WTC11 (cell line): ENCODE measurements at places on chromosomes 1 and 21.

DNA sequence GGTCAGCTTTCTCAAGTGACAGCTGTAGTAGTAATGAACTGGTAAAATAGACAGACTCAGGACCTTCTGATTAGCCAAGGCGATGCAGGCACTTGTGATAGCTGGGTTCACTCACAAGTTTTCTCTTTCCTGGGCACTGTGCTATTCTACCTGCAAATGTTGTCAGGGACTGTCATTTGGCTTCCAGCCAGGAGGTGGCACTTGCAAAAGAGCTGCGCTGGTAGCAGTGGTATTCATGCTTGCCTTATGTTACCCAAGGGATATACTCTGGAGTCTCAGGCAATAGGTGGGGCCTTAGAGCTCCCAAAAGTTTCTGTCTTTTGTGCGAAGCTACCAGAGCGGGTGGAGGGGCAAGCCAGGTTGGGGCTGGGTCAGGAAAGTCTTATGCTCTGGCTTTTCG is 23.5 kb downstream of the IFI44 start:
- DNase-seq, result peak; percentile 62

GRCh38 chr1:214380986-214381695 is 100.2 kb downstream of the SMYD2 start:
- DNase-seq, result no peak

- no peak for DNase-seq
Observed at GRCh38 chr1:212271234-212271633, 14.0 kb upstream of the PPP2R5A start.

GRCh38 chr1:85608851-85609250 is 28.3 kb downstream of the CCN1 start:
- no peak for DNase-seq

DNA sequence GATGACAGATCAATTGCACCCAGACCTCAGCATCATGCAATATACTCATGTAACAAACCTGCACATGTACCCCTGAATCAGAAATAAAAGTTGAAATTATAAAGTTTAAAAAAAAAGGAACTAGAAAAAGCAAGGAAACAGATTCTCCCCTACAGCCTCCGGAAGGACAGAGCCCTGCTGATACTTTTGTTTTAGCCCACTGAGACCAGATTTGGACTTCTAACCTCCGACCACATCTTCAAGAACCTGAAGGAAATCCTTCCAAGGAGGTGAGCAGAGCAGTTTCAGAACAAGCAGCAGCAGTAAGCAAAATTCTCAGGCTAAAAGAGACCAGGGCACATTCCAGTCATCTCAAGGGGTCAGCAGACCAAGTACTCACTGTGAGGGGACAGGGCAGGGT is 54.5 kb downstream of the TM2D1 start:
- DNase-seq, result no peak

DNA sequence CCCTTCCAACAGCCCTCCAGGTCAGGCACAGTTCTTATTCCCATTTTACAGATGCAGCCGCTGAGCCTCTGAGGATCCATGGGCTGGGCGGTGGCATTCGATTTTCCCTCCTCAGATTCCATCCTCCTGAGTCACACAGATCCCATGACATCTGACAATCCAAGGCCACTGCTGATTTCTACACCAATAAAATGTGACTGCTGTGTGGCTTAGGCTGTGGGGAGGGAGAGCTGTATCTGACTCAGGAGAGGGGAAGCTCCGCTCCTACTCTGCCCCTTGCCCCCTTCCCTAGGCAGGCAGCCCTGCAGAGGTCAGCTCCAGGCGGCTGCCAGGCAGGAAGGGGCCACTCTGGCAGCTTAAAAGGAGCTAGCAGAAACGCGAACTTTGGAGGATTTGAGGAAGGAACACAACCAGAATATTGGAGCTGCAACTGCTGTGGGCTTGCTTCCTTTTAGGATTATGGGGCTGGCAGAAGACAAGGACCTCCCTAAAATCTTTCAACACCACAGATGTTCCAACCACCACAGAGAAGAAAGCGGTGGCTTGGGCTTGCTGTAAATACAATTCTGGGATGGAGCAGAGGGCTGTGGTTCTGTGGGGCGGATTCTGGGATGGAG is 50.0 kb downstream of the MRPL37 start:
- DNase-seq, result no peak

DNA sequence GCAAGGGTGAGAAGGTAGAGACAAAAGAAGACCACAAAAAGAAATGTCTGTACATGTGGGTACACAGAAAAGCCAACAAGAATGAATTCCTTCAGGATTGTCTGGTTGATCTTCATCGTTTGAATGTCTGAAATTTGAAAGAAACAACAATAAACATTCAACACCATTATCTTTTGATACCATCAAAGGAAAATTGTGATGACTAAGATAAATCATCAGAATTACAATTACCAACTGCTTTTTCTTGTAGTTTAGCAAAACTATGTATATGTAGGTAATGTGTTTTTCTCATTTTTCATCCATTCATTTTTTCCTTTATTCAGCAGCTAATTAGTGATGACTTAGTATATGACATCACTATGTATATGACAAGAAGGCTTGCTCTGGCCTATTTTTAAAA is at the start of gene OR10X1:
OR10X1 (minus strand) TSS at position 167 of the 400 bp plus-strand sequence; CDS start at position 167, 0 bp downstream.
- no peak for DNase-seq

- DNase-seq, result no peak
Observed at GRCh38 chr1:23526329-23527041, 4.5 kb downstream of the E2F2 start.

DNA sequence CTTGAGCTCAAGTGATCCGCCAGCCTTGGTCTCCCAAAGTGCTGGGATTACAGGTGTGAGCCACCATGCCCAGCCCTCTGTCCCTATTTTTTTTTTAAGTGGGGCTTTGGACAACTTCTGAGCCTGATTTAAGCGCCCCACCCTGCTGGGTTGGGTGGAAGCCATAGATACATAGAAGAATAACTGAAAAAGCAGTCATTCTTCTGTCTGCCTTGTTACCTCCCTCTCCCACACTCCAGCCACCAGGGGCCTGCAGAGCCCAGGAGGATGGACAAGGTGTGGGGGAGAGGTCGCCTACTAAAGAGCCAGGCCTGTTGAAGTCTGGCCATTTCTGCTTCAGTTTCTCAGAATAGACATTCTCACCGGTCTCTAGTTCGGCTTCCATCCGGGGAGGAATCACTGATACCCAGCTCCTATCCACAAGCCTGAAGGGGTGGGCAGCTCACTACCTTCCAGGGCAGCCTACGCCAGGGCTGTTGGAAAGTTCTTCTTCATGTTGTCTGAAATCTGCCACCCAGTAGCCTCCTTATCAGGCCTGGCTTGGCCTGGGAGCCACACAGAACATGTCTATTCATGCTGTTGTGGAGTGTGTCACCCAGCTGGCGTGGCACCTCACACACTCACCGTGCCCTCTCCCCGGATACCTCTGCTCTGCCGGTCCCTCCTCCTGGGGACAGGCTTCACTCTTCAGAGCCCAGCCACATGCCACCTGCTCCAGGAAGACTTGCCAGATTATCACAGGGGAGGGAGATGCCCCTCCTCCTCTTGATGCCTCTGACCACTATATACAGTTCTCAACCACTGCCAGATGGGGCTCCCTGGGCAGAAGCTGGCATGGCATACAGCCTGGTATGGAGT is 27.7 kb downstream of the KNCN start:
- no peak for DNase-seq

DNA sequence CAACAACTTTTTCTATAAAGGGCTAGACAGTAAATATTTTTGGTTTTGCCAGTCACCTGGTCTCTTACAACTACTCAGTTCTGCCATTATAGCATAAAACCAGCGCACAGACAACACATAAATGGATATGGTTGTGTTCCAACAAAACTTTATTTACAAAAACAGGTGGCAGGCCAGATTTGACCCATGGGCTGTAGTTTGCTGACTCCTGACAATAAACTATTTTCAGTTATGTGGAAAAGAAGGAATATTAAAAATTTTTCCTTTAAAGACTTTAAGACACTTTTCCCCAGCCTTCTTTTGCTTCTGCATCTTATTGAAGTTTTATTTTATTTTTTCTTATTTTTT is 16.0 kb downstream of the EIF2D start:
- no peak for DNase-seq

DNA sequence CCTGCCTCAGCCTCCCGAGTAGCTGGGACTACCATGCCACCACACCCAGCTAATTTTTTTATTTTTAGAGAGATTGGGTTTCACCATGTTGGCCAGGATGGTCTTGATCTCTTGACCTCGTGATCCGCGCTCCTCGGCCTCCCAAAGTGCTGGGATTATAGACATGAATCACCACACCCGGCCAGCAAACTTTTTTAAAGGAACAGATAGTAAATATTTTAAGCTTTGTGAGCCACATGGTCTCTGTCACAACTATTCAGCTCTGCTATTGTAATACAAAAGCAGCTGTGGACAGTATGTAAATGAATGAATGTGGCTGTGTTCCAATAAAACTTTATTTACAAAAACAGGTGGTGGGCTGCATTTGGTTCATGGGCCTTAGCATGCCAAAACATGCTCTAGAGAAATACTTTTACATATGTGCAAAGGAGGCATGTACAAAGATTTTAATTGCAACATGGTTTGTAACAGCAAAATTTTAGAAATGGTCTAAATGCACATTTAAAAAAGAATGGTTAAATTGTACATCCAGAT is 47.0 kb downstream of the CDCP2 start:
- no peak for DNase-seq

DNA sequence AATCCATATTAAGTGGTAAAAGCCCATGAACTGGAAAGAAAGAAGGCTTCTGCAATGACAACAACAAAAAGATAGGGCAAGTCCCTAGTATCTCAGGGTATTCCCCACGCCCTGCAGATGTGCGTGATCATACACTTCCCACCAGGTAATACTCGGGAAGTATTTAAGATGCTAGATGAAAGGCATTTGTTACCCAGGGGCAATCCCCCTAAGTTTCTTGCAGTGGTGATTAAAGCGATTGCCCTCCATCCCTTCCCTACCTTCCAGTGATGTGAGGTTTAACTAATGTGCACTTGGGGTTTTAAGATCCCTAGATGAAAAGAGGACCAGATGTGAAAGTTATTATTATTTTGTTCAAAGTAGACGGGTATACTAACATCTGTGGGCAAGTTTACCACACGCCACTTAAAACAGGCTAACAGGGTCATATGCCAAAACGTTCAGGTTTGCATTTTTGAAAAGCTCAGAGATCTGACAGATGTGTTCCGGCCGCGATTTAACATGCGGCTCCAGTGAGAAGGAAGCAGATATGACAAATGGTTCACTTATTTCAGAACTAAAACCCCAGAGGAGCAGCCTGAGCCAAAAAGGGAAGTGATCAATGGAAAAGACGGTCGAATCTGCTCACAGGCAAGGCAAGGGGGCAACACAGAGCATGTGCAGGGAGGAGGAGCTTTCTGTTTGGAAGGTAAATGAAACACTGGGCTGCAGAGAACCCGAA is 17.4 kb downstream of the TIAM1 start:
- no peak for DNase-seq

DNA sequence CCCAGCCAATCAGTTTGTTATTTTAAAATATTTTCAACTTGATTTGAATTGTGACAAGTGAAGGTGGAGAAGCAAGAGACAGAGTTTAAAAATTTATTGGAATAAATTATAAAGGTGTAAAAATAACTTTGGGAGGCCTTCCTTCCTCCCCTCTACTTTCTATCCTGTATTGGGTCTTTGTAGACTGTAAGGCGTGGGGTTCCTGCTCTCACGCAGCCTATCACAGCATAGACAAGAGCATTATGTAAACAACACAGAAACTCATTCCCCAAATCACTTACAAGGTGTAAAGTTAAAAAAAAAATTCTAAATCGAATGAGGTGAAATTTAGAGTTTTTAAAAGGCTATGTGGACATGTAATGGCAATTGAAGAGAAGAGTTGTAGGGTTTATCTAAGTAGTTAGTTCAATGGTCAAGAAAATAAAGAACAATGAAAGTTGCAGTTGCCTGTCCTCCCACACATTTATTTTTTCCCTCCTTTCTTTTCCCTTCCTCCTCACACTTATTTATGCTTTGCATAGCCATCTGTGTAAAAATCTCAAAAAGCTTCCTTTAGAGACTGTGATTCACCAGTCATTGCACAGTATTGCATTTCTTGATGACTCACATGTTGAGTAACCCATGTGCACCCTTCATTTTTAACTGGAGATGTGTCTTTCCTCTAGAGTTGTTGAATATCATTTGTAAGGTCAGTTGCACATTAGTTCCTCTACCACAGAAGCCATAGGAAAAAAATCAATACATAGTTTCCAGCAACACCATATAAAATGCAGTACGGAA is 242.2 kb downstream of the PTPRC start:
- DNase-seq, result no peak

DNA sequence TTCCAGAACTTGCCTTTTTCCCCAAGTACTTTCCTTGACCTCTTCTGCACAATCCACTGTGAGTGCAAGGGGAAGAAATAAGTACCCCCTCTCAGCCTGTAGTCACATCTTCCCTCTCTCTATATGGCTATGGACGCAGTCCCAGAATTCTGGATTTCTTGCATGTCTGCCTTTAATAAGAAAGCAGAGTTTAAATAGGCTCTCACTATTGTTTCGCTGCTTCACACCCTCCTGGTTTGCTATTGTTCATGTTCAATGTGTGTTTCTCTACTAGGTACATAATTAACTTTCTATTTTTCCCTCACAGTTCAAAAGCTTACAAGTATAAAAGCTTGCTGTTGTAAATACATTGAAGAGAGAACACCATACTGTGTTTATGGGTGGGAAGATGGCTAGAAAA is 181.5 kb upstream of the C1orf105 start:
- no peak for DNase-seq

DNA sequence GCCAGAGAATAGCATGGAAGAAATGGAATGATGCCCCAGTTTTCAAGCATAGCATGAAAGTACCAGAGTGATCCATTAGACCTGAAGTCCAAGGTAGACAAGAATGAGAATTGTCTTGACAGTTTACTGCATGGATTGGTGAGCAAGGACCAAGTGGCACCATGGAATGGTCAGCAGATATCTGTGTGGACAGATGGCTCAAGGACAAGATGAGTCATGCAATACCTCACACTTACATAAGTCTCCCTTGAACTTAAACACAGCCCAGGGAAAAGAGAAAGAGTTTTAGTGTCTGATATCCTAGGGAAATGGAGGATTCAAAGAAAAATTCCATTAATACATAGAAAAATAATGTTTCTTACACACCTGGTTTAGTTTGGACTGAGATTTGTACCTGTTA is 195.2 kb downstream of the MRPL39 start:
- DNase-seq, result no peak

DNA sequence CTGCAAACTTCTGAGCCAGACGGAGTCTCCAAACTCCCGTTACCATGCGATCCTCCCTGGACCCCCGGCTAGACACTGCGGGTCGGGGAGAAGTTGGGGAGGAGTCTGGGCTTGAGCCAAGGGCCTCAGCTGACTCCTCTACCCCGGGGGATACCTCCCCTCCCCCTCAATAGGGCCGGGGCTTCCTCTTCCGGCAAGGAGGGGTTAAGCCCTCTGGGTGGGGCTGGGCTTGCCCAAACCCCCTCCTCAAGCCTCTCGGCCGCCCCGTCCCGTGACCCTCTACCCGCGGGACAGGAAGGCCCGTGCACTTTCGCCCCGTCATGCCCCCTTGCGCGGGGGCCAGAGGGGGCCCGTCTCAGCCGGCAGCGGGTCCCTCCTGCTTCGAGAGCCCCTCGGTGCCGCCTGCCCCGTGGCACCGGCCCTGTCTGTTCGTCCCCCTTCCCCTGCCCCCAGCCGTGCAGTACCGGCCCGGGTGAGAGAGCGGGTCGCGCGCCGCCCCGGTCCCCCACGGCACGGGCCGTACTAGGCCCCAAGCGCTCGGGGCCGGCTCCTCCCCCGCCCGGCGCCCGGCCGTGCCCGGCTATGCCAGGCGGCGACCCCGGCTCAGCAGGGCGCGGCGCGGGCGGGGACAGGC is 652 bp downstream of the ARL8A start:
- peak; percentile 57 for DNase-seq

GRCh38 chr21:34567604-34568155 is 47.2 kb downstream of the RCAN1 start:
- no peak for DNase-seq

- DNase-seq, result no peak
Observed at GRCh38 chr1:229024528-229025130, 246.3 kb upstream of the RAB4A start.
